ENCODE measurements at places on chromosomes 6 and 20.

- DNase-seq, result no peak
These were observed 38.2 kb downstream of the SPDEF start for GRCh38 chr6:34517966-34518365.

- no peak for DNase-seq
These were observed 191.3 kb downstream of the JARID2 start for GRCh38 chr6:15437090-15437635.

DNA sequence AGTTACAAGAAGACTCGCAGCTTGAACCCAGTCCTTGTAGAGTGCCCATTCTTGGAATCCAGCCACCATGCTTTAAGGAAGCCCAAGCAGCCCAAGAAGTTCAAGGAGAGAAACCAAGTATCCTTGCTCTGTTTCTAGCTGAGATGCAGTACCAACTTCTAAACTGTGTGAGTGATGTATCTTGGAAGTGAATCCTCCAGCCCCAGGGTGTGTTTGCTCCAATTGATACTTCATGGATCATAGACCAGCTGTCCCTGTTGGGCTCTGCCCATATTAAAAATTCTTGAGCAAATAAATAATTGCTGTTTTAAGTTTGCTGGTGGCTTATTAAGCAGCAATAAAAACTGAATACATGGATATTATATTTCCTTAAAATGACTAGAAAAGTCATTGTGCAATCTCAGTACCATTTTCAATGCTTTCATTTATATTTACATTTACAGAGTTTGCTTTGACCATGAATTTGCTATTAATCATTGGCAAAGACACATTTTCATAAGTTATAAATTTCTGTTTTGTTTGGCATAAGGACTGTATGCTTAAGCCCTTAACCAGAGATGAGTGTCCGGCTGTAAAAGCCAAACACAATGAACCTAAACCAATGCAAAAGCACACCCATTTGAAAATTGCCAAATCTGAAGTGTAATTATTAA is 9.2 kb downstream of the SPTLC3 start:
- no peak for DNase-seq

- DNase-seq, result no peak
These were observed 745.6 kb upstream of the MARCKS start for GRCh38 chr6:113111550-113111949.

- DNase-seq, result no peak
These were observed at the start of gene TAGAP for GRCh38 chr6:159044899-159045727. Gene TAGAP, minus strand, starts transcription at chr6:159044991. Its CDS starts 845 bp downstream, at chr6:159044146.

- peak; percentile 5 for DNase-seq
These were observed 338.1 kb downstream of the PREX1 start for GRCh38 chr20:48489656-48490055.

- no peak for DNase-seq
These were observed 148.5 kb upstream of the ATXN1 start for GRCh38 chr6:16909658-16910360.

DNA sequence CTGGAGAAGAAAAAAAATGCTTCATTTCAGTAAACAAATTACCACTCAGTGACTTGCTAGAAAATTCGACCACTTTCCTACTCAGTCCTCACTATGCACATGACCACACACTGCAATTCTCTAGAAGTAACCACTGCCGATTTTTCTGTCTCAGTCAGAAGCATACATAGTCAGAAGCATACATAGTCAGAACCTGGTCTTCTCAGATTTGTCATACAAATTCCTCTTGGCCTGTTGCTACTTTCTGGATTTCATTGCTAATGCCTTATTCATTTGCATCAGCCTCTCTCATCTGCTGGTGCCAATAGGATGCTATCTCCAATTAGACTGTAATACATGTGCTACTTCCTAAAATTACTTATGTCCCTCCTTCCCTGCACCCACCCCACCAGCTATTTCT is 10.2 kb upstream of the KIF16B start:
- DNase-seq, result no peak

- DNase-seq, result no peak
These were observed 37.7 kb upstream of the RAB22A start for GRCh38 chr20:58271606-58272351.

GRCh38 chr20:23255716-23256385 is 94.7 kb upstream of the NXT1 start:
- DNase-seq, result no peak

DNA sequence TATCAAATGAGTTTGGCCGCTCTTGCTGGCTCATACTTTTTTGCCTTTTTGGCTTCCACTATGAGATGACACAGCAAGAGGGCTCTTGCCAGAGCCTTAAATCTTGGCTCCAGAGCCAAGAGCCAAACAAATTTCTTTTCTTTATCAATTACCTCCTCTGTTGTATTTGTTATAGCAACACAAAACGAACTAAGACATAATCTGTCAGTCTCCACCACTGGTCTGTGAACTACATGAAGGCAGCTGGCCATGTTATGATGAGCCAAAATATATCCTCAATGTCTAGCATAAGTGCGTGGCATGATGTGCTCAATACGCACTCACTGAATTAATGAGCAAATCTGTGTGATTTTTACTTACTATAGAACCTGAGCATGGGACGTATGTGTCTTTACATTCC is 220.0 kb upstream of the ZNF217 start:
- DNase-seq, result no peak

- DNase-seq, result no peak
These were observed 92.5 kb upstream of the HDGFL1 start for GRCh38 chr6:22476811-22477390.

DNA sequence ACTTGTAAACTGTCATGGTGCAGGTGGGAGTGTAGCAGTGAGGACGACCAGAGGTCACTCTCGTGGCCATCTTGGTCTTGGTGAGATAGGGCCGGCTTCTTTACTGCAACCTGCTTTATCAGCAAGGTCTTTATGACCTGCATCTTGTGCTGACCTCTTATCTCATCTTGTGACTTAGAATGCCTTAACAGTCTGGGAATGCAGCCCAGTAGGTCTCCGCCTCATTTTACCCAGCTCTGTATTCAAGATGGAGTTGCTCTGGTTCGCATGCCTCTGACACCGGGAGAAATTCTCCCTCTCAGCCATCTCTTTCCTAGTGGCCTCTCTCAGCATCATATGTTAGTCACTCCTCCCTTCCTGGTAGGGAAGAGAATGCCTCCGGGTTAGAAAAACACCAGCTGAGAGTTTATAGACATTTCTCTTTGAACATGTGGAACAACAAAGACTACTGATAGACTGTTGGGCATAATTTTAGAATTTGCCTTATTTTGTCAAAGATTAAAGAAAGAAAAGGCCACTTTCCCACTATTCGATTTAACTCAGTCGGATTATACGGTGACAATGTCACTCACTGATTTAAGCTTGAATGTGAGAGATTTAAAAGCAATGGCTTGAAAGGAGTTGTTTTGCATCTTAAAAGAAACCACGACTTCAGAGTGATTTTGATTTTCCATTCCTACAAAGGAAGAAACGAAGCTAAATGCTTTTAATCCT is 67.9 kb upstream of the SNX9 start:
- no peak for DNase-seq

DNA sequence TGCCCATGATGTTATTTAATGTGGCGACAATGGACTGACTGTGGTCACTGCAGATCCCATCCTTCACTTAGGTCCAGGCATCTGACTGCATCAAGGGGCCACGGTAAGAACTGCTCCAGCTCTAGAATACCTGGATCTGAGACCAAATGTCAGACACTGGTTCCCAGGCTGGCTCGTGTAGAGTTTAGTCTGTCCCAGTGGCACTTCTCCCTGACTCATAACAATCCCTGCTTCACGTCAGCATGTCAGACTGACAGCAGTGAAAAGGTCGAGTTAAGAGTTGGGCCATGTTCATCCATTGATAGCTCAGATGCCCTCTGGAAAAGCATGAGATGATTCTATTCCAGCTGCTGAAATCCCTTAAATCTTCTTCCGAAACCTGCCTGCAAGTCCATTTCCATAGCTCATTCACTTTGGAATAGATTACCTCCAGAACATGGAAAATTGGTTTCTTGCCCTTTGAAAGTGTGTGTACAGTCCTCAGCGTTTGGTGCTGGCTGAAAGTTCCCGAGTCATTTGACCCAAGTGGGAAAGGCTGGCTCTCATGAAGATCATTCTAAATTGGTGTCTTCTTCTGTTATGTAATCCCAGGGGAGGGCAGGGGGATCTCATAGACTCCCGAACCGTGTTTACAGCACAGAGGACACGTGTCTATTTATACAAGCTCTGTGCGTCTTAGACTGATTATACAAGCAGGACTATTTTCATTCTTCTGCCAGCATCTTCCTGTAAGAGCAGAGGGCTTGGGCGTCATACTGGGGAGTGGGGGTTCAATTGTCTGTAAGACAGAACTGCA is 160.8 kb downstream of the ZDHHC14 start:
- DNase-seq, result no peak

All from bronchial epithelial cell (primary cell).